Left lung (tissue), 14 donors: ENCODE measurements at places on chromosomes 5 and 9. TPM values are rescaled to one million over a fixed set of nuclear protein-coding genes. Genes with fewer than 3 reads are reported as not detected.

- no peak for DNase-seq
Observed at GRCh38 chr5:154141745-154142221, 48.8 kb upstream of the GALNT10 start.

DNA sequence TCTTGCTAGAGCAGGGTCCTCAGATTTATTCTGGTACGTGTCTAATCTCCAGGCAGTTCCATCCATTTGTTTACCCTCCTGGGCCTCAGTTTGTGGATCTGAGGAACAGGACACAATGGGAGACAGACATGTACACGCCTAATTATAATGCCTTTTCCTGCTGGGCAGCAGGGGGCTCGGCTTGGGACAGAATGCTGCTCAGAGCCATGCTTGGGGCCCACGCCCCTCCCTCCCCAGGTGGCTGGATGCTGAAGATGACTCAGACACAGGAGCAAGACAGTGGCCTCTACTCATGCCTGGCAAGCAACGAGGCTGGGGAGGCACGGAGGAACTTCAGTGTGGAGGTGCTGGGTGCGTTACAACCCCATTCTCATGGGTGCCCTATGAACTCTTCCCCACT lies 72.7 kb upstream of the ASS1 start:
- DNase-seq: no peak

Gene NR5A1
- polyA plus RNA-seq: not detected

Gene CDH9
- polyA plus RNA-seq: 0.20 TPM

Gene NMUR2
- 0.51 TPM for polyA plus RNA-seq

DNA sequence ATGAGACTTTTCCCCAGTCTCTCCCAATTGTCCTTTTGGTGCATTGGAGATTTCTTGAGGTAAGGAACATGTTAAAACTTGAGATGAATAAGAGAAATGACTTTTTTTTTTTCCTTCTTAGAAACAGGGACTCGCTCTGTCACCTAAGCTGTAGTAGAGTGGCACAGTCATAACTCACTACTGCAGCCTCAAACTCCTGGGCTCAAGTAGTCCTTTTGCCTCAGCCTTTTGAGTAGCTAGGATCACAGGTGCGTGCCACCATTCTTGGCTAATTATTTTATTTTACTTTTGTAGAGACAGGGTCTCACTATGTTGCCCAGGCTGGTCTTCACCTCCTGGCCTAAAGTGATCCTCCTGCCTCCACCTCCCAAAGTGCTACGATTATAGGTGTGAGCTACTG lies 25.9 kb downstream of the CDC42SE2 start:
- DNase-seq: no peak

- no peak for DNase-seq
Observed at GRCh38 chr9:995781-996180, 19.3 kb downstream of the DMRT3 start.

Gene OTP
- polyA plus RNA-seq: not detected

DNA sequence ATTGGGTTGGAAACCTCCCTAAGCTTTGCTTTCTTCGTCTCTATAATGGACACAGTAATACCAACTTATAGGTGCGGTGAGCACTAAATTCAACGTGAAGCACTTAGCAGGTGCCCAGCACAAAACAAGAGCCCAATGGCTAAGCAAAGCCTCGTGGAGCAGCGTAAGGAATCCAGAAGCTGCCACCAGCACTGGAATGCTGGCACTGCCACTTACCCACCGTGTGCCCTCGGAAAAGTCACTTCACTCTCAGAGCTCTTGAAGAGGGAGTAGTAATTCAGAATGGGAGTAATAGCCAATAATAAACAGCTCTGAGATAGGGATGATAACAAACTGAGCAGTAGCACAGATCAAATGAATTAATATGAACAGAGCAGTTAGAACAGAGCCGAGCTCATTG lies 16.4 kb downstream of the DAP start:
- no peak for DNase-seq

GRCh38 chr9:112037281-112038016 lies 137.6 kb downstream of the SUSD1 start:
- no peak for DNase-seq

GRCh38 chr9:16180546-16180945 lies 627.7 kb downstream of the CCDC171 start:
- DNase-seq: no peak

- peak; percentile 13 for DNase-seq
Observed at GRCh38 chr5:144812763-144813162, 642.1 kb downstream of the KCTD16 start.

GRCh38 chr5:122602700-122603099 lies 172.2 kb upstream of the SNX2 start:
- DNase-seq: no peak

GRCh38 chr9:4670591-4670990 lies 4.3 kb upstream of the SPATA6L start:
- no peak for DNase-seq

Gene NINJ1
- polyA plus RNA-seq: 40.1 TPM

GRCh38 chr9:70832492-70832891 lies 288.9 kb downstream of the TRPM3 start:
- DNase-seq: no peak

DNA sequence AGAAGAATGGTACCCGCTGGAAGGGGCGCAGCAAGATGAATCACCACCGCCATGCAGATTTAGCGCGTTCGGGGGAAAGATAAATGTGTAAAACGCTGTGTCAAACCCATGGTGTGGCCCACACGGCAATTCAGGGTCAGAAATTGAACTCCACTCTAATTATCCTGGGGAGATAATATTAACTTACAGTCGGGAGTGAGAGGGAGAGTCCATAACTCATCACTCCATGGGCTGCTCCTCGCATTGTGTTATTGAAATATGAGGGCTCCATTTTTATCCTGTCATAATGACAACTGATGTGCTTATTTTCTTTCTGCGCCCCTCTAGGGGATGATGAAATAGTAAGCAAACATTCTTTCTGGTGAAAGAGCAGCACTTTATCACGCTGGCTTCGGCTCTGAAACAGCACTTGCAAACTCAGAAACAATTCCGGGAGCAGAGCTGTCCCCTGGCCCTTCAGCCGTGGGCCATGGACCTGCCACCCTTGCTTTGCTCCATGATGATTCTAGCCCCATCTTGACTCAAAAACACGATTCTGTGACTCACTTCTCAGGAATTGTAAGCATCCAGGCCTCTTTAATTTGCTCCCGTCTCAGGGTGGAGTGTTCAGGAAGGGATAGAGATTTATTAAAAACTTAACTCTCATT lies 431.6 kb downstream of the IRX1 start:
- no peak for DNase-seq

Gene CRHBP
- polyA plus RNA-seq: 0.56 TPM

GRCh38 chr9:133066181-133066983 lies 4.6 kb downstream of the CEL start:
- no peak for DNase-seq

DNA sequence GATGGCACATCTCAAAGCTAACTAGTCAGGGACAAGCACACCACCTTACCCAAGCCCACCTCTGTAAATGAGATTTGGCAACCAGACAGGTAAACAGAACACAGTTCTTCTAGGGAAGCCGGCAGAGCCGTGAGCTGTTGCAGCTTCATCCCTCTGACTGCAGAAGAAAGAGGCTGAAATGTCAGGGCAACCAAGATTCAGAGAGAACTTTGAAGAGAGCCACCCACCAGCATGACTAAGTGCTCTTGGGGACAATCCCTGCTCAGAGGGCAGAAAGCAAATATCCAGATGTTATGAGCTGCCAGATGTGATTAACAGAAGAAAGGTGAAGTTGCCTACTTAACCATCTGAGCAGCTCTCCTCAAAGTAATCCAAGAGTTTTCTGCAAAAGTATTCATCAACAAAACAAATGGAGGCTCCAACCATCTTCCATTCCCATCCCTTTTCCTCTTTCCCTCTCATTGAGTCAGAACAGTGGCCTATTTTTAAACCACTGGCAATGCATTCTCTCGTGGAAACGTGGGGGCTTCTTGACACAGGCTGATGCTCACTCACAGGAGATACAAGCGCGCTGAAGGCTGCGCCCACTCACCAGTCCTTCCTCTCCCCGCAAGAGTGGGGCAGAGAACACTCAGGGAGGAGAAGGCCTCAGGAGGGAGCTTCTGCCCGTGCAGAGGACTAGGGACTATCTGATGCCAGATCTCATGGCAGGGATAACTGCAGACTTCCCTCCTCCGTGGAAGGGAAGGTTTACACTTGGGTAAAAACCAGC lies 57.1 kb downstream of the SLIT3 start:
- DNase-seq: no peak
